ENCODE measurements at places on chromosomes 3 and 15.
A peak's percentile ranks its signal among the peaks of the same experiment; 100 is the strongest.

DNA sequence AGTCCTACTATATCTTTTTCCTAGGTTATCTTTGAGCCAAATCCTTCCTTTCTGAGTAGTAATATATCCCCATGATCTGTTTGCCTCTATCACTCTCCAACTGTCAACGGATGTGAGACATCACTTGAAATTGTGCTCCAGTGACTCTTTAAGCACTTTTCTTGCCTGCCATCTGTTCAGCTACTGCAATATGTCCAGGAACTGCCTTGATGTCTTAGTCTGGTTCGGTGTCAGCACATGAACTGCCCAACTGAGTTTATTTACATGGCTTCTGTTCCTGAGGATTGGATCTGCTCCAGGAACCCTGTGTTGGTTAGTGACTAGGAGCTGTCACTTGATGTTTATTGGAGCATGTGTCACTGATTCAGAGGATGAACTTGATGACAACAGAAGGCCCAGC lies 116.5 kb downstream of the SLC9A9 start:
- DNase-seq = no peak

- no peak for DNase-seq
Measured at GRCh38 chr3:117417411-117417810, 707.8 kb downstream of the TUSC7 start.

- no peak for DNase-seq
Measured at GRCh38 chr3:53693451-53693850, 152.8 kb downstream of the CHDH start.

DNA sequence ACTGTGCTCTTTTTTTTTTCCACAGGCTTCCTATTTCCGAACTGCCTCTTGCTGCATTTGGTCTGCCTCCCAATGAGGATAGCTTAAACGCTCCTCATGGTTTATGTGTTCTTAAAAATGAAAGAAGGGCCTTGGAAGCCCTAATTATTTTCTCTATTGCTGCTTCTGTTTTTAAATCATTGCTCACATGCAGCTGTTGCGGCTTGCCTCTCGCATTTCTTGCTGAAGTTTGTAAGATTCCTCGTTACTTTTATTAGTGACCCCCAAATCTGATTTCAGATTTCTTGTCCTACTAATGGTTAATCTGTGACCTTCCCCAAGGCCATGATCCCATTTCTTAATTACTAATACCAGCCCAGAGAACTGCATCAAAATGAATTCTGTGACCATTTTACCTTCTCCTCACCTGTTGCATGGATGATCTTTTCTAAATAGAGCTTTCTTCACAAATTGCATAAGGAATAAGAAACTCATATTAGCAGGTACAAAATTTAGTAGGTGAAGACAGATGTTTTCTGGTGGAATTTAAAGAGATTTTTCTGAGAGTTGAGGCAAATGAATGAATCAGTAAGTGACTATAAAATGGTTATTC lies 1.8 kb downstream of the UBE2E1 start:
- no peak for DNase-seq

- DNase-seq = no peak
Measured at GRCh38 chr15:77358545-77359240, 61.2 kb downstream of the PEAK1 start.

DNA sequence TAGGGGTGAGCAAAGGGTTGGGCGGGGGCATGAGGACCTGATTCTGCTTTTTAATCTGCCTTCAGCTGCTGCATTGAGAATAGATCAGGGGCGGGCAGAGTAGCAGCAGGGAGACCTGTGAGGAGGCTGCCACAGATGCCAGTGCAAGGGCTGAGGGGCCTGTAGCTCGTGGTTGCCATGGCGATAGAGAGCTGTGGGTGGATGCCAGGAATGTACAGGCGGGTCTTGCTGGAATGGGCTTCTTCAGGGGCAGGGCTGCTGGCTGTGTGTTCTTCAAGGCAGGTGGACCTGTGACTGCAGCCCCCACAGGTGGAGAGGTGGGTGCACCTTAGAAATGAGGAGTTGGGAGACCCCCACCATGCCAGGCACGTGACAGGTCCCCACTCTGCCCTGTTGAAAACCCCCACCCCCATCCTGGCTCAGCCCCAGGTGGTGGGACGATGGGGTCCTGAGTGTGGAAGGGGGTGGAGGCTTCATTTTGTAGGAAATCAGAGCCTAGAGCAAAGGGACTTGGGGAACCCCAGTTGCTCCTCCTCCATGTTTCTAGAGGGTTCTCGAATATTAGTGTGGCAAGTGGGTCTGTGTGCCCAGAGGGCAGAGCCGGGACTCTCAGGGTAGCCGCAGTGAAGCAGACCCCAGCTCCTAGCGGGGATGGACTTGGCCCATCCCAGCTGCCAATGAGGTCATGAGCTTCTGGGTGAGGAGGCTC lies 38.3 kb downstream of the SLC6A6 start:
- DNase-seq = no peak

GRCh38 chr3:9681723-9682081 lies 21.9 kb upstream of the CPNE9 start:
- no peak for DNase-seq

GRCh38 chr15:80590761-80591355 lies 104.3 kb upstream of the ABHD17C start:
- DNase-seq = no peak

GRCh38 chr3:88013592-88013991 lies 45.2 kb downstream of the CGGBP1 start:
- no peak for DNase-seq

DNA sequence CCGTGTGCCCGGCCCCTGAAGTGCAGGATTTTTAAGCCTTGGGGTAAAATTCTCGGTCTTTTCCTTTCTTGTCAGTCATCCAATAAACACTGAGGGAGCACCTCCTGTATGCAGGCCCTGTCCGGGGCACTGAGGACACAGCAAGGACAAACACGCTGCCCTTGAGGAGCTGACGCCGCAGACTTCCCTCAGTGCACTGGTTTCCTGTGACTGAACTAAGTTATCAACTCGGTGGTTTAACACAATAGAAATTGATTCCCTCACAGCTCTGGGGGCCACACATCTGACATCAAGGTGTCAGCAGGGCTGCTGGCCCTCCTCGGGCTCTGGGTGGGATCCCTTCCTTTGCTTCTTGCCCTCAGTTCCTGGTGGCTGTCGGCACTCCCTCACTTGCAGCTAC lies 65.1 kb downstream of the ZNF445 start:
- no peak for DNase-seq

- DNase-seq = no peak
Measured at GRCh38 chr15:98950248-98950647, 57.3 kb downstream of the PGPEP1L start.

- DNase-seq = no peak
Measured at GRCh38 chr3:4776980-4777581, 202.2 kb upstream of the BHLHE40 start.

- DNase-seq = no peak
Measured at GRCh38 chr3:71779674-71780377, 5.1 kb downstream of the PROK2 start.

GRCh38 chr3:158640646-158641045 lies 3.7 kb upstream of the GFM1 start:
- no peak for DNase-seq

GRCh38 chr3:12970684-12971083 lies 102.5 kb downstream of the IQSEC1 start:
- DNase-seq = no peak

DNA sequence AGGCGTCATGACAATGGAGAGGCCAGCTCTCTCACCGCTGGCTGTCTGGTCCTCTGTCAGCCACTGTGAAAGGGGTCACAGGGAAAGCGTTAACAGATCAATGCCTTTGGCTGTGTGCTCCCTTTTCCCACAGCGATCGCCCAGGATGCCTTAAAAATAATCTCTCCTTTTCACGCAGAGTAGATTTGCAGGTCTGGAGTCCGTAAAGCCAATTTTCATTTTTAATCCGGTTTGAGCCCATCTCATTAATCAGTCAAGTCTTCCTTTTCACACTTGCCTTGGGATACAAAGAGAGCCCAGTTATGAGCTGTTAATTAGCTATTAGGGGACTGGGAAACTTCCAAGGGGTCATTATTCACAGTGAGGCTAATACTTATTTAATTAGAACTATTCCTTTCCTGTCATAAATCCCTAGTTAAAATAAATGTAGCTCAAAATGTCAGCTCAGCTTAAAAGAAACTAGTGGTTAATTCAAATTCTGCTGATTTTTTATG lies 104.3 kb upstream of the RASGRP1 start:
- no peak for DNase-seq

GRCh38 chr3:107662124-107662507 lies 139.4 kb downstream of the BBX start:
- no peak for DNase-seq

GRCh38 chr3:151863611-151864010 lies 9.8 kb upstream of the SUCNR1 start:
- DNase-seq = no peak

GRCh38 chr15:74173380-74174218 lies at the start of gene ISLR:
Gene ISLR (plus strand): TSS chr15:74173710. CDS start chr15:74174859, 1,149 bp downstream.
- no peak for DNase-seq

GRCh38 chr3:137343283-137343682 lies 385.5 kb downstream of the IL20RB start:
- no peak for DNase-seq

DNA sequence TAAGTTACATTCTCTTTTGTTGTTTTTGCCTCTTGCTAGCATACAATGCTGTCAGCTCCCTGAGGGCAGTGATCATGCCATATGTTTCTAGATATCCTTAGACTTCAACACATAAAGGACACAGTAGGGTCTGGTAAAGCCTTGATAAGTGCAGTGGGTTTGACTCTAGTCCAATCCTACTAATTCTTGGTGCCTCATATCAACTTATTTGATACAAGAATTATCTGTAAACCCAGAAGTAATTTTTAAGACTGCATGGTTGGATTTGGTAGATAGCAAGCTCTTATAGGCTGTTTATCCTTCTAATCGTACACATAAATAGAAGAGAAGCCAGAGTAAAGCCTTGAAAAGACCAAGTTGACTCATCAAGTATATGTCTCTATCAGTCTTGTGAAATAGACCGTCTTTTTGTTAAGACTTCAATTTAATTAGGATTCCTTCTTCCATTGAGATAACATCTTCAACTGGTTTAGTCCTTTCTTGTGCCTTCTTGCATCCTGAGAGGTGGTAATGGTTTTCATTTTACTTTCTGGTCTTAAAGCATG lies 265.6 kb upstream of the CDIN1 start:
- no peak for DNase-seq

- no peak for DNase-seq
Measured at GRCh38 chr3:190486908-190487607, 26.8 kb upstream of the IL1RAP start.

DNA sequence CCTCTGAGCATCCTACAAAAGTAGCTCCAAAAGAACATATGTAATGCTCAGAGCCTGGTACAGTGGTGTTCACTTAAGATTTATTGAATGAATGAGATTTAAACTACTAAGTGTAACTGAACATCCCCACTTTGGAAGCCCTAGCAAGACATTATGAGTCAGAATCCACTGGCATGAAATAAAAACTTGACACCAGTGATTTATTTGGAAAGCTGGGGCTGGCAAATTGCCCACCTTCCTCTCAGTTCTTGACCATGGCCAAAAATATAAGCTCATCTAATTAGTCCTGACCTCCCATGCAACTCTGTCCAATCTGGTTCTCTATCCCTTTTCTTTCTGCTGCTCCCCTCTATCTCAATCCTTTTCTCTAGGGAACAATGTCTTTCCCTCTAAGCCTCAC lies 418.0 kb downstream of the PLCL2 start:
- no peak for DNase-seq

- DNase-seq = no peak
Measured at GRCh38 chr3:182258538-182259177, 534.6 kb upstream of the ATP11B start.

GRCh38 chr15:100650685-100651084 lies 48.3 kb downstream of the ASB7 start:
- no peak for DNase-seq

- DNase-seq = no peak
Measured at GRCh38 chr3:101989578-101990200, 140.4 kb downstream of the NFKBIZ start.

- DNase-seq = peak; percentile 81
Measured at GRCh38 chr3:10008588-10009344, 17.5 kb upstream of the FANCD2 start.

- no peak for DNase-seq
Measured at GRCh38 chr15:76321171-76321570, 9.9 kb upstream of the ETFA start.

DNA sequence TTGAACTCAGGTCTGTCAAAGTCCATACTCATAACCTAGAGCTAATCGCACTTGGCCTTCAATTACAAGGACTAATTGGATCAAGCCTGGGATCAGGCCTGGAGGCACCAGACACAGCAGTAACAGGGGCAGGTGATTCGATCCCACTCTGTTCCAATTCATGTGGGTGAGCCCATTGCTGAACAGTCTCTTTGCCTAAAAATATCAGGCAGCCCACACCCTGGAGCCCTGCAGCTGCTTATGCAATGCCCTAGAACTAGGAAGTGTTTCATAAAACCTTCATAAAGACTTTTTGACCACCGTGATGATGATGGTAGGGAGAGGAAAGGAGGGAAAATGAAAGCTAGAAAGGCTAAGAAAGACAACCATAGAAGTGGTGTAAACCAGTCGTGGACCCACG lies 47.8 kb upstream of the NEO1 start:
- DNase-seq = no peak

GRCh38 chr3:142273501-142273900 lies 48.1 kb upstream of the GK5 start:
- no peak for DNase-seq

DNA sequence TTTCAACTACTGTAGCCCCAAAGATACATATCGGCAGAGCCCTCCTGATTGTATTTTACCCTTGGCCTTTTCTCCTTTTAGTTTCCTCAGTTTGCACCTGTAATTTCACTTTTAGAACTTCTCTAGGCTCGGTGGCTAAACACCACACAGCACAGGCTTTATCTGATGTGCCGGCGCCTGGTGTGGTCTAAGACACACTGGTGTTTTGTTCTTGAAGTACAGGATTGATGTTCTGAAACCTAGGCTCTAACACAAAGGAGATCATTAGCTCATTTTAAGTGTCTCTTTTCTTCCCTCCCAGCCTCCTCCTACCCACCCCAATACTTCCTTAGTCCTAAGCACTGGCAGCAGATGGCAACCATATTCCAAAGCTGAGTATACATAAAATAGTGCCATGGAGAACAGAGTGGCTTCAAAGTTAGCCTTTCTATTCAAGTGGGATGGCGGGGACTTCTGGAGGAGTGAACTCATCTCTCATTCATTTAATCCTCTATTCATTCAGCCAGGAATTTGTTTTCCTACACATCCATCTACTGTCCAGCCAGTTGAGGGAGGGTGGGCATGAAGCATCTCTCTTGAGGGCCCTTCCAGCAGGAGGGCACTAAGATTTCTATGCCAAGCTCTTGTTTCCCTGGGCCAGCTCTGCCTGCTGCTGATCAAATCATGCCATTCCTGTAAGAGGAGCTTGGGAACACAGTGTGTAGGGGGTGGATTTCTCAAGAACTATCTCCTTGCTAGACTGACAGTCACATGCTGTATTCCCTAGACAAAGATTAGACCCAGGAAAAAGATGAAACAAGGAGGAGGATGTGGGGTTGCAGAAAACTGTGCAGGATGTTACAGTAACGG lies 71.2 kb downstream of the TIGIT start:
- no peak for DNase-seq

- DNase-seq = no peak
Measured at GRCh38 chr15:59550956-59551355, 60.6 kb upstream of the GCNT3 start.

- no peak for DNase-seq
Measured at GRCh38 chr3:157074490-157074889, 85.5 kb downstream of the CCNL1 start.

- no peak for DNase-seq
Measured at GRCh38 chr3:176075491-176075890, 1121.8 kb downstream of the TBL1XR1 start.

- DNase-seq = no peak
Measured at GRCh38 chr3:32814361-32814760, 3.4 kb upstream of the TRIM71 start.

- DNase-seq = peak; percentile 33
Measured at GRCh38 chr15:43511012-43511885, 6.2 kb upstream of the MAP1A start.

- no peak for DNase-seq
Measured at GRCh38 chr3:87873136-87873535, 185.7 kb downstream of the CGGBP1 start.
